ENCODE measurements at places on chromosomes 11 and 22.

- no peak overlapping the region for H3K4me3 ChIP-seq
- H3K27ac ChIP-seq, result peak overlapping the region; percentile 14
- no peaks in the 10 kb centered on the region for H3K27me3 ChIP-seq
- DNase-seq, result no peak
- H3K4me1 ChIP-seq, result peaks cover 9% of the 10 kb centered on the region
- H3K36me3 ChIP-seq, result peaks cover 14% of the 10 kb centered on the region
These were observed 63.8 kb upstream of the UCP3 start for GRCh38 chr11:74072721-74073120.

DNA sequence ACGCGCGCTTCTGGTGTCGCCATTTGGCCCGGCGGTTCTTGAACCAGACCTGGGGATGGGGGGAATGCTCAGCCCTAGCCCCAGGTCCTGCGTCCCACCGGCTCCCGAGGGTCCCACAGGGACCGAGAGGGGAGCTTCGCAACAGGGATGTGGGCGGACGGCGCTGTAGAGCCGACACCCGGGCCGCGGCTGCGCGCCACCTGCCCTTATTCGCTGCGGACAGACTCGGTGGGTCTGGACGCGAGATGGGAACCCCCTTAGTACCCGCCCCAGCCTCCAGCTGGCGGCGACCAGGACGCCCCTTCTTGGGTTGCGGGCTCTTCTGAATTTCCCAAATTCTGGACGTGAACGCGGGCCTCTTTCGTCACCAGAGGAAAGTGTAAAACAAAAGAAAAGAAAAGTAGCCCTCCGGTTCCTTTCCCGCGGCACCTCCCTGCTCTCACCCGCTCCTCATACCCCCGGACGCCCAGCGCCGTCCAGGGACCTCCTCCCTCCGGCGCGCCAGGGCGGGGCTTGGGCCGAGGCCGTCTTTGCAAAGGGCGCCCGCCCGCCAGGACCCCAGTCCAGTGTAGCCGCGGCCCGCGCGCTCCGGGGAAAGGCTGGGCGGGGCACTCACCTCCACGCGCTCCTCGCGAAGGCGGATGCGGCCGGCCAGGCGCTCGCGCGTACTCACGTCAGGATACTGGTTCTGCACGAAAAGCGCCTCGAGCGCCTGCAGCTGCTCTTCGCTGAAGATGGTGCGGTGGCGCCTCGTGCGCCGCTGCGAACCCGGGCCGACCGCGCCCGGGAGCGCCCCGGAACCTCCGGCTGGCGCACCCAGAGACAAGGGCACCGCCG, 827 bp downstream of the GSC2 start:
- H3K4me1 ChIP-seq, result peaks cover 4% of the 10 kb centered on the region
- DNase-seq, result no peak
- no peak overlapping the region for H3K4me3 ChIP-seq

DNA sequence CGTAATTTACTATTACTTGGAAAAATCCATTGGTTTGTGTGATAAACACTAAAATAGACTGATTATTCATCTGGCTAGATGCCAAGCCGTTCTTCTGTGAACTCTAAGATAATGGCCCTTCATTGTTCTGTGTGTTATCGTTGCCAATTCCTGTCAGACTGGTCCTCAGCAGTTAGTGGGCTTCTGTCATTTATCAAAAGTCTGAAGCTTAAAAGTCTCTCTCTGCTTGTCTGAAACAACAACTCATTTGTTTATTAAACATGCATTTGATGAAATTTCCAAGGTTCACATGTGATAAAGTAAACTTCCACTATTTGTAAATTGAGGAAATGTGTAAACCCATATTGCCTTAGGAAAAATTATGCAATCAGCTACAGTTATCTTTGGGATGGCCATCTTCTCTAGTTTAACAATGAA, 21.1 kb upstream of the RDX start:
- no peaks in the 10 kb centered on the region for H3K27me3 ChIP-seq
- no peaks in the 10 kb centered on the region for H3K36me3 ChIP-seq
- peak overlapping the region; percentile 88 for H3K27ac ChIP-seq
- H3K4me1 ChIP-seq, result peaks cover 36% of the 10 kb centered on the region

DNA sequence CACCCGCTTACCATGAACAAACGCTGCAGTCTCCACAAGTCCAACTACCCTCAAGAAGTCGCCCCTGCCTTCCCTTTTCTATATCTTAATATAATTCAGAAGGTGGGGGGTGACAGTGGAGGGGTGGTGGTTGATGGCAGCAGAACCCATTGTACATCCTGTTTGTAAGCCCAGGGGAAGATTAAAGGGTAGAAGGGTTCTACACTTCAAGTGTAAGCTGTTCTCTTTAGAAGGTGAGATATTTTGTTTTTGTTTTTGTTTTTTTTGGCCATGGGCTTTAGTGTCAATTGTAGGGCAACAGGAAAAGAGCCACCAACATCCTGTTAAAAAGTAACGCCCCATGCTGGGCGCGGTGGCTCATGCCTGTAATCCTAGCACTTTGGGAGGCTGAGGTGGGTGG, 34.9 kb upstream of the RRAS2 start:
- no peak for DNase-seq
- H3K4me1 ChIP-seq, result peaks cover 3% of the 10 kb centered on the region
- no peak overlapping the region for H3K4me3 ChIP-seq
- no peaks in the 10 kb centered on the region for H3K27me3 ChIP-seq

- H3K27me3 ChIP-seq, result peaks cover 9% of the 10 kb centered on the region
- DNase-seq, result no peak
- no peaks in the 10 kb centered on the region for H3K4me1 ChIP-seq
- no peak overlapping the region for H3K27ac ChIP-seq
- H3K36me3 ChIP-seq, result no peaks in the 10 kb centered on the region
These were observed 76.6 kb downstream of the ABTB2 start for GRCh38 chr11:34280945-34281872.

DNA sequence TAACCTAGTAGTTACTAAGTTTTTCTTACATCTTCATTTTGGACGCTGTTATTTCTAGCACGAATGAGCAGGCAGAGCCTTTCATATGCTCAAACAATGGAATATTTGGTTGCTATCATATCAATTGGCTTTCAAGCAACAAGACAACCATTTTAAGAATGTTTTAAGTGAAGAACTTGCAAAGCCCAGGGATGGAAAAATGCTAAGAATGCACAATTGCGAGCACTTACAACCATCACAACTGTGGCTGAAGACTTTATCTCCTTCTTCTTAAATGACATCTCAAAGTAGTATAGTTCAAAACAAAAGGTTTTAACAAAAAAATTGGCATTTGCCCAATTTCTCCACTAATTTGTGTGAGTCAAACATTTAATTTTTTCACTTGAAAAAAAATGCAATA, 8.3 kb upstream of the MMP1 start:
- no peaks in the 10 kb centered on the region for H3K36me3 ChIP-seq
- H3K27ac ChIP-seq, result no peak overlapping the region
- H3K27me3 ChIP-seq, result peaks cover 2% of the 10 kb centered on the region
- H3K4me3 ChIP-seq, result no peak overlapping the region
- peaks cover 2% of the 10 kb centered on the region for H3K4me1 ChIP-seq

- DNase-seq, result no peak
- H3K4me1 ChIP-seq, result peaks cover 3% of the 10 kb centered on the region
- no peaks in the 10 kb centered on the region for H3K27me3 ChIP-seq
- no peak overlapping the region for H3K4me3 ChIP-seq
These were observed 334.8 kb downstream of the GUCY1A2 start for GRCh38 chr11:106683435-106683834.
